ENCODE measurements at places on chromosomes 2 and 18.

GRCh38 chr2:118622913-118623312 lies 224.5 kb downstream of the EN1 start:
- no peak for DNase-seq

- DNase-seq: no peak
Observed at GRCh38 chr2:241179899-241180298, 8.6 kb upstream of the ANO7 start.

DNA sequence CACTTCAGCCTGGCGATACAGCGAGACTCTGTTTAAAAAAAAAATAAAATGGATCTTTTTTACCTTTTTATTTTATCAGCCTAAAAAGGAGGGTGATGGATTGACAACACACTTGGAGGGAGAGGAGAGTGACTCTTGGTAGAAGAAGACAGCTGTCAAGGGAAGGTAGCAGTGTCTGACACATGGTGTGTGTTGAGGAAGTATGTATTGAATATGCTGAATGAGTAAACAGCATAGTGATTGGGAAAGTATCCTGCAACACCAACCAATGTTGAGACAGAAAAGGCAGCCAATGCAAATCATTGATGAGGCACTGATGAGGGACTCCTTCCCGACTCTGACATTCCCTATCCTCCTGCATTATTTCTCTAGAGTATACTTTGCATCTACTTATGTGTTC lies 306.4 kb downstream of the LPIN1 start:
- peak; percentile 32 for DNase-seq

DNA sequence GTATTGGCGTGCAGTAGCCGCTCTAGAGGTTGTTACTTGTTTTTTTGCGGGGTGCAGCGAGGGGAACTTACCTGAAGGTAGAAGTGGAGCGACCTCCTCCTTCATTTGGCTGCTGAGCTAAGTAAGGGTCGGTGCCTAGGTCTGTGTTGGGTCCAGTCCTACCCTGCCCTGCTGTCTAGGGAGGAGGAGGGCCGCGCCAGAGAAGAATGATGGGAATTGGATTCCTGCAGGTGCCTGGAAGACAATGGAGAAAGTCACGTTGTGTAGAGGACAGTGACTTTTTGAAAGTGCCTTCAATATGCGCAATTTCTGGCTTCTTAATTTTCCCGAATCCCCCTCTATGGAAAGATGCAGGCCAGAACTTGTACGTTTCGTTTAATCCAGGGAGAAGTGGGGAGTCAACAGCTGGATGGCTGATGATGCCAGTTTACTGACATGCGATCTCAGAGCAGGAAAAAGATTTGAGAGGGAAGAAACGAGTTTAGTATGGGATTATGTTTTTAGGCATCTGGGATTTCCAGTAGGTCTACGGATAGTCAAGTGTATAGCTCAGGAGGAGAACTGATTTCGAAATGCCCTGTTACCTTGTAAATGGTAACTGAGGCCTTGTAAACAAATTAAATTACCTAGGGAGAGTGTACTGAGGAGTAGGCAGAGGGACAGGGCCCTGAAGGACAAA lies 653 bp downstream of the MRPS9 start:
- DNase-seq: no peak

DNA sequence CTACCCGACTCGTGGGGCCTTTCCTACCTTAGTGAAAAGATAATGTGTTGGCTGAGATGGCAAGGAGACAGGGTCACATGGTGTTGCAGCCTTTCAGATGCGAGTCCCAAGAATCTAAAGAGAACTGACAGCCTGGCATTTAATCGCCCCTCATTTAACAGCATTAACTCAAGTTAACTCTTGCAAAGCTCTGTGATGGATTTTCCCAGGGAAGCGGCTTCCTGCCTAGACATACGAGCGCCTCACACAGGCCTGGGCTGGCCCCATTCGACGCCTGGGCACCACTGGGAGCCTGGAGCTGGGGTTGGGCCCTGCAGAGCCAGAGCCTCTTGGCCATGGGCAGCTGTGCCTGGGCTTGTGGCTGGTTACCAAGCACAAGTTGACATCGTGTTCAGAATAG lies 140.8 kb downstream of the SEPTIN10 start:
- DNase-seq: no peak

DNA sequence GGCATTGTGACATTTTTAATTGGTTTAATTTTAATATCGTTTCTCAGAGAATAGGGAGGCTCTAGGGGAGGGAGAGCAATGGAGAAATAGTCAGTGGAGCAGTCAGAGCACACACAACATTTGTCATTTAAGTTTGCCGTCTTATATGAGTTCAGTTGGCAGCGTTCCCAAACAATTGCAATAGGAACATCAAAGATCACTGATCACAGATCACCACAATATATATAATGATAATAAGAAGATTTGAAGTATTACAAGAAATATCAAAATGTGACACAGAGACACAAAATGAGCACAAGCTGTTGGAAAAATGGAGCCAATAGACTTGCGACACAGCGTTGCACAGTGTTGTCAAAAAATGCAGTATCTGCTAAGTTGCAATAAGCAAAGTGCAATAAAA lies 303.7 kb downstream of the CDH19 start:
- no peak for DNase-seq

GRCh38 chr18:76621782-76622495 lies 126.9 kb upstream of the ZNF516 start:
- DNase-seq: peak; percentile 36

GRCh38 chr18:46010050-46010449 lies 42.9 kb upstream of the EPG5 start:
- DNase-seq: no peak

- DNase-seq: peak; percentile 93
Observed at GRCh38 chr2:98505311-98505808, 60.7 kb downstream of the INPP4A start.

DNA sequence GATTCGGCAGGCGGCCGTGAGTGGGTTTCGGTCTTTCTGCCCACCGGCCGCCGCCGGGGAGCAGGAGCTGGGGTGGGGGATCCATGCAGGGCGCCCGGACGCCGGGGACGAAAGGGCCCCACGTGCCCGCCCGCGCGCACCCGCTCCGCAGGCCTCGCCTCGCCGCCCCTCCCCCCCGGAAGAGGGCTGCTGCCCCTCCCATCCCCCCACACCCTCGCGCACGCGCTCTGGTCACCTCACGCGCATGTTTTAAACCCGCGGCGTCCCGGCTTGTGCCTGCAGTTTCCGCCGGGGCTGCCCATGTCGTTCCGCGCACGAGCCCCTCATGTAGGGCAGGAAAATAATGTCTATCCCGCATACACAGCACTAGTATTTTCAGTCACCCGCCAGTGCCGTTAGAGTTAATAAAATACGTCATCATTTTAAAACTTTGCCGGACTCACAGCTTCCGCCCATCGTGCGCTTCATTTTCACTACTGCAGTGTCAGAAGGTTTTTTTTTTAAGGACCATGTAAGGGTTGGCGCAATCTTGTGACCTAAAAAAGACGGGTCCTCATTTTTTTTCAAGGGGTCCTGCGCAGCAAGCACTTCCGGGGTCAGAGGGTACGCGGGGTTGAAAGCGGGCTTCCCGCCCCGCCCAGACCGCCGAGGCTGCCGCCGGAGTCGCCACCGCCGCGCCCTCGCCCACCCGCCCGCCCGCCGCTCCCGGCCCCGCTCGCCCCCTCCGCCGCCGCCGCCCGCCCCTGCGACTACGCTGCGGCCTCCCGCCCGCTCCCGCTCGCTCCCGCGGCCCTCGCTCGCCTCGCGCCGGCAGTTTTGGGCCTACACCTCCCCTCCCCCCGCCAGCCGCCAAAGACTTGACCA lies at the start of gene PCBP1:
PCBP1 (plus strand) TSS at position 640 of the 864 bp plus-strand sequence. CDS start 267 bp downstream, outside the sequence.
- peak; percentile 98 for DNase-seq

GRCh38 chr2:172768401-172768800 lies 32.8 kb downstream of the RAPGEF4 start:
- DNase-seq: no peak

- no peak for DNase-seq
Observed at GRCh38 chr2:187549193-187549592, 5.0 kb downstream of the TFPI start.

GRCh38 chr18:22988208-22988607 lies 55.1 kb downstream of the RBBP8 start:
- DNase-seq: no peak

GRCh38 chr2:77666251-77666980 lies 144.2 kb upstream of the LRRTM4 start:
- DNase-seq: no peak

DNA sequence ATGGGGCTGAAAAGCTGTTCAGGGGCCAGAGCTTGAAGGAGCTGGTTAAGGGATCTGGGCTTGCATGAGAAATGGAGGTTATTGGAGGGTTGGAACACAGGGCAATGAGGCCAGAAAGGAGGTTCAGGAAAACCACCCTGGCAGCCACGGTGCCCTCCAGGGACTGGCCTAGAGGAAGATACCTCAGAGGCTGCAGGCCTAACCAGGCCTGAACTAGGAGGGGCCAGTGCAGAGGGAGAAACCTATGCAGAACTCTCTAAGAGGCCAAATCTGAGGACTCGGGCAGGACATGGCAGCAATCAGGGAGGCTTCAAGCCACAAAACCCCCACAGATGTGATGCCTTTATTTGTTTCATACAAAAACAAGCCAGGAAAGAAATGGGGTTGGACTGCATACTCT lies 66.8 kb downstream of the BIN1 start:
- no peak for DNase-seq

DNA sequence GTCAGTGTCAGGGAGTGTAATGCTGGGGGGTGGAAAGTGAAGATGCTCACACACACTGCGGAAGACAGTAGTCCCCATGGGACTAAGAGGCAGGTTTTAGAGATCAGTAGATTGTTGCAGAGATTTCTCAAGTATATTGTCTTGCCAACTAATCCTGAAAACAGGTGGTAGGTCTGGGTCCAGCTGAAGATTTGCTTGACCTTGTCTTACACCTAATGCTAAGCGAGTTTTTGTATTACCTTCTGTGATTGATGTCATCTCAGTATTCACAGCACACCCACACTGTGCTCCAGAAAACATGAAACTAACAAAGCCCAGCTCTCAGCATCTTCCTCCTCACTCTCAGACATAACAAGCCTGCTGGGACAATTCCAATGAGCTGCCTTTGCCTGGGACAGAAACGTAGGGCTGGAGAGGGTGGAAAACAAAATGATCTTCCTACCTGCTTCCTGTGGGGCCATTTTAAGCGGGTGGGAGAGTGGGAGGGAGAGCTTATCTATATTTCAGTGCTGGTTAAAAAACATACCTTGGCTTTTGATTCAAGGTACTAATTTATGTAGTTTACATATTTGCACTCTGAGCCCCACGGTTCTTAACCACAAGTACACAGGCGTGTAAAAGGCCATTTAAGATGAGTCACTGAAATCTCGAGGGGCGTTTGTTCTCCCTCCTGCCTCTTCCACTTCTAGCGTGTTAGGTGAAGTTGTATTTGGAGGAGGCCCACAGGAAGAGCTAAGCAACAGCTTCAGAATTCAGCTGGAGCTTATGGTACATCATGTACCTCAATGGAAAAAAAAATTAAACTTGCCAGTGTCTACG lies 23.1 kb upstream of the RBMS1 start:
- DNase-seq: no peak

GRCh38 chr2:72148837-72149555 lies 1.3 kb upstream of the CYP26B1 start:
- peak; percentile 18 for DNase-seq

- DNase-seq: no peak
Observed at GRCh38 chr2:128359841-128360240, 41.2 kb upstream of the HS6ST1 start.

DNA sequence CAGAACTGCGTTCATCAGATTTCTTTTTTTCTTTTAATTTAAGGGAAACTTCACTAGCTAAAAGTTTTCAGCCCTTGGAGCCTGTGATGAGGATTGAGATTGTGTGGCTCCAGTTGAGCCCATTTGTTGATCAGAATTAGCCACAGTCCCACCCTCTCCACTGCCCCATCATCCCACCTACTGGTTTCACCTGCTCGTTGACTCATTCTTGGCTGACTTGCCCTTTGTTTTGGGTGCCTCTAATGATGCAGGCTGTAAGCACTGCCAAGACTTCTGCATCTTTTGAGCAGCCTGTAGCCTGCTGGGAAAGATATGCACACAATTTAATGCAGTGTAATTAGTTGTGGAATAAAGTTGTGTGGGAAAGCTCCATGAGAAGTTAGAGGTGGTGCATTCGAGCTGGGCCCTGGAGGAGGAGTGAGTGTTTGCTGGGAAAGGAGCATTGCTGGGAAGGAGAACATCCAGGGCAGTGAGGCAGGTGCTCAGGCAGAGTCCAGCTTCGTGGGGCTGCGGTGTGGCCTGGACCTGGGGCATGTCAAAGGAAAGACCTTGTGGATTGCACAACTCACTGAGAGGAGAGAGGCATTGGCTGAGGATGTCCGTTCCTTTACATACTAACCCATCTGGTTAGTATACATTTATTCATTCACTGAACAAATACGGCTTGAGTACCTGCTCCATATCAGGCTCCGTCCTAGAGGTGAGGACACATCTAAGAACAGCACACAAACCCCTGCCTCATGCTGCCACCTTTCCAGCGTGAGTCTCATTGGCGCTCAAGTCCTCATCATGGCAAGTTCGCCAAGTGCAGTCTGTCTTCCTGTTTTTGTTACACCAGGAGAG lies 18.2 kb downstream of the ASPRV1 start:
- no peak for DNase-seq

GRCh38 chr2:196591621-196592022 lies 47.9 kb upstream of the CCDC150 start:
- DNase-seq: no peak

DNA sequence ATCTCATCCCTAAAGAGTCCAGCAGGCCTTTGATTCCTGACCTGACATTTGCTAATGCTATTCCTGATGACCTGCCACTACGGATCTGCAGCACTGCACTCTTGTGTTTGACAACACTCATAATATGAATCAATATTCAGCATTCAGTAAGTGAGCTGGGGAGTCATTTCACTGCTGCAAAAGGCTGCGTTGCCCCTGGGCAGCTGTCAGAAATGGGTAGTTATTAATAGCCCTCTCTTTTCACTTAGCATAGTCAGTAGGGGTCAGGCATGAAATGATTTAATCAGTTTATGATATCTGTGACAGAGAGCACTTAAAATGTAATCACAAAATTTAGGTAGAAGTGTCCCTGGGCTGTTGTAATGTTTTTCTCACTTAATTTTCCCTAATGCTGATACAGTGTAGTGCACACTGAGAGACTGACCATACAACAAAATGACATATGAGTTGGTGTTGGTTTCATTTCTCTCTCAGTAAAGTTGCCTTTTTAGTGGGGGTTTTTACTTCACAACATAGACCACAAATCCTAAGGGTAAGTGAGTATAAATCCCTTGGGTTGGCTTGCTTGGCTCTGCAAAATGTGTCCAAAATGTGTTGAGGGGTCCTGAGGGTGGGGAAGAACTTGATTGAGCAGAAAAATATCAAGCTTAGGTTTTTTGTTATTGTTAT lies 184.8 kb downstream of the CAMKMT start:
- no peak for DNase-seq

GRCh38 chr2:219650426-219651248 lies 23.2 kb downstream of the SLC4A3 start:
- no peak for DNase-seq

GRCh38 chr2:121502781-121503180 lies 27.9 kb upstream of the RNU4ATAC start:
- DNase-seq: no peak

GRCh38 chr2:76826691-76827090 lies 695.5 kb downstream of the LRRTM4 start:
- no peak for DNase-seq

GRCh38 chr2:120177001-120177621 lies 46.1 kb downstream of the TMEM185B start:
- DNase-seq: peak; percentile 71

Data from suppressor macrophage (primary cell).